ENCODE measurements at places on chromosomes 11 and 22.
A peak's percentile ranks its signal among the peaks of the same experiment; 100 is the strongest.

DNA sequence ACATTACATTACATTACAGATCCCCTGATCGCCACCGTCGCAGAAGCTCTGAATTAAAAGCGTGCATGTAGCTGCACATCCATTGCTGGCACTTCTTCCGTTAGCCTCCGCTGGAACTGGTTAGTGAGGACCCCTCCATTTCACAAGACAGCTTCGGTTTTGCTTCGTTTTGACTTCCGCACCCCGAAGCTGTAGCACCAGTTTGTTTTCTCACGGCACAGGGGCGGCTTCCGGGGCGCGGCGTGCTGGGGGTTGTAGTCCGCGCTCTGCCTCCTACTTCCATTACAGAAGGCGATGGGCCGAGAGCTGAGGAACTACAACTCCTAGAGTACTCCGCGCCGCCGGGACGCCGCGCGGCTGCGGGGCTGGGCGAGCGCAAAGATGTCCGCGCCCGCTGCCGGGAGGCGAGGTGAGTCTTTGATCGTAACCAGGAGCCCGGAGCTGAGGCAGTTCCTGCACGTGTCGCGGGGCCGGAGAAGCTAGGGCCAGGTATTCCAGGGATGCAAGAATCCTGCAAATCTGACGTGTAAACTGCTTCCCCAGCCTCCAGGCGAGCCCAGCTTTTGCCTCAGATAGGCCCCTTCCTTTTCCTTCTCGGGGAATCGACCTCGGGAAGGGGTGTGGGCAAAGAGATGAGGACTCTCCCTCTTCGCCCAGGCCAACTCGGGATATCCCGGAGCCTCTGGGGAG lies at the start of gene PEX26:
Gene PEX26 (plus strand): TSS at position 352 of the 690 bp plus-strand sequence. CDS start 387 bp downstream, outside the sequence.
- DNase-seq: peak; percentile 95

DNA sequence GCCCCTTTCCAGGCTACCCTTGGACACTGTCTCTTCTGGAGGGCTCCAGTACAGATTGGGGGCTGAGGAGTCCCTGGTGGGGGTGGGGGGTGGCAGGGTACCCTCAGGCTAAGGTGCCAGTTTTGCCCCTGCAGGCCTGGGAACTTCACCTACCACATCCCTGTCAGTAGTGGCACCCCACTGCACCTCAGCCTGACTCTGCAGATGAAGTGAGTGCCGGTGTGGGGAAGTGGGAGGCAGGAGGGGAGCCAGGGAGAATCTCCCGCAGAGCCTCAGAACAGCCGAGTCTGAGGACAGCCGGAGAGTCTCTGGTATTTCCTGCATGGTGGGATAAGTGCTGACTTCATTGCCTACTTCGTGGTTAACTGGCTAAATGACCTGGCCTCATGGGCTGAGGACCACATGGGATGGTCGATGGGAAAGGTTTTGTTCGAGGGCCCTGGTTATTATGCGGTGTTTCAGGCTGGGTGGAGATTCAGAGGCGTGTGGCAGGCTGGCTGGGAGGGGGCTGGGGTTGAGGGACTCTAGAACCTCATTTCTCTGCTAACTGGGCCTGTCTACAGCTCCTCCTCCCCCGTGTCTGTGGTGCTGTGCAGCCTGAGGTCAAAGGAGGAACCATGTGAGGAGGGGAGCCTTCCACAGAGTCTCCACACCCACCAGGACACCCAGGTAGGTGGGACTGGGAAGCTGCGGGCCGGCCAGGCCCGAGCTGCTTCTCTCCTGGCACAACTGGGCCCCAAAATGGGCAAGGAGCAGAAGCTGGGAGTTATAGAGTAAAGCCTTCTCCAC lies 8.5 kb downstream of the TMEM258 start:
- DNase-seq: no peak

GRCh38 chr11:115808351-115808940 lies 304.2 kb upstream of the CADM1 start:
- DNase-seq: no peak

DNA sequence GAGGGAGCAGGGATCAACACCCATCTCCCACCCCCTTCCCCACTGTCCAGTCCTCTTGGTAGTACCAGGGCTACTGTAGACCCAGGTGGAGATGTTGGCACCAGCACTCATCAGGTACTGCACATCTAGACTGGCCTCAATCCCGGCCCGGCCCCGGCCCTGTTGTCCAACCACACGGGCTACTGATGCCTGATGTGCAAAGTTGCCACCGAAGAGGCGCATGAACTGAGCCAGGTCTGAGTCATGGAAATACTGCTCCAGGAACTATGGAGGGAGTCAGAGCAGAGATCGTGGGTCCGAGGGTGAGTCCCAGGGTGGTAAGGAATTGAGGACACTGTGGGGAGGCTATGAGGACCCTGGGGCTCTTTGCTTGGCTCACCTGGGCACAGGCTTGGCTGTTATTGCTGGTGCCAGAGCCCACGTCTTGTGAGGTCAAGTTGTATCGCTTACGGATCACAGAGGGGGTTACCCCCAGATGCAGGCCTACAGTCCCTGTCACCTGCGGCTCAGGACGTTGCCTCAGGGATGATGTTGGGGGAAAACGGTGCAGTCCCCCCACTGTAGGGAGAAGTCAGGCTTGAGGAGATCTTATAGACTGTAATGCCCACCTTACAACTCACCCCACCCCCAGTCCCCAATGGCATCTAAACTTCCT lies 2.5 kb downstream of the TPP1 start:
- no peak for DNase-seq

- DNase-seq: no peak
Observed at GRCh38 chr11:125348141-125348651, 147.9 kb downstream of the FEZ1 start.

- DNase-seq: no peak
Observed at GRCh38 chr11:129612447-129612961, 203.1 kb upstream of the TMEM45B start.

DNA sequence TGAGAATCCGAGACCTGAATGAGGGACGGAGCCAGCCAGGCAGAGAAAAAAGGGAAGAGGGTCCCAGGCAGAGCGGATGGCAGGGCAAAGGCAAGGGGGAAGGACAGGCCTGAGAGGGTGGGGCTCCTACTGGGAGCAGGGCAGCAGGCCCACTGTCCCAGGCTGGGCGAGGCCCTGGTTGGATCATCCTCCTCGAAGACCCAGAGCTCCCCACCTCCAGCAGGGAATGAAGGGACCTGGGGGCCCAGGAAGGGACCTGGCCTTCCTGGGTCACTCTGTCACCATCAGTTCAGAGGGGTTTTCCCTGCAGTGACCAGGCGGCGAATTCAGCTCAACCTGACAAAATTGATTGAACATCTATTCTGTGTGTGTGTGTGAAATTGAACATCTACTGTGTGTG lies 4.0 kb downstream of the CD5 start:
- no peak for DNase-seq

DNA sequence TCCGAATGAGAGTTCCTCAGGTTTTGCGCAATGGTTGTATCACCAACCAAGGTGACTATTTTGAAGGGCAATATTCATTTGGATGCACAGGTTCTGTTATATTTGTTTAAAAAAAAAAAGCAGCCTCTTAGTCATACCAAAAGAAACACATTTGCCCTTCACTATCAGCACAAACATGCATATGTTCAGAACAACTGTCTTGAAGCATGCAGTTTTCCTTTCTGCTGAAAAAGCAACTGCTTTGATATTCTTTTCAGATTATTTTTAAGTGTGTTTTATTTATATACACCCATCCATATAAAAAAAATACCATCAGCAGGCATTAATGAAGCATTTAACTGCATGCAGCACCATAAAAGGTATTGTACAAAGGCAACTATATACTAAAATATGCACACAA lies 67.8 kb downstream of the RBFOX2 start:
- no peak for DNase-seq

- DNase-seq: no peak
Observed at GRCh38 chr11:15769203-15769602, 587.1 kb downstream of the SOX6 start.

DNA sequence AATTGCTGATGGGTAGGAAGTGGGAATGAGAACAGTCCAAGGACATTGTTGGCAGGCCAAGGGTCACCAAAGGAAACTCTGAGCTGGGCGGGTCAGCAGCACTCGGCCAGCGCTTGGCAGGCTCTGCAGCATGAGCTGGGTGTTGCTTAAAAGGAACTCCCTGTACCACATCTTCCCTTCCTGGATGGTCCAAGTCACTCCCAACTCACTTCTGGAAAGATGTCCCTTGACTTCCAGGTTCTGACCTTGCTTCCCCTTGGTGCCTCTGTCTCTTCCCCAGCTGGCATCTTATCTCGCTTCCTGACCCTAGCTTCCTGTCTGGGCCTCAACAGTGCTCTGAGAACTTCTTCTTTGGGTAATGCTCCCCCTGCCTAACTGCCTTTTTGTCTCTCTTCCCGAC lies 24.8 kb upstream of the SWAP70 start:
- peak; percentile 63 for DNase-seq

DNA sequence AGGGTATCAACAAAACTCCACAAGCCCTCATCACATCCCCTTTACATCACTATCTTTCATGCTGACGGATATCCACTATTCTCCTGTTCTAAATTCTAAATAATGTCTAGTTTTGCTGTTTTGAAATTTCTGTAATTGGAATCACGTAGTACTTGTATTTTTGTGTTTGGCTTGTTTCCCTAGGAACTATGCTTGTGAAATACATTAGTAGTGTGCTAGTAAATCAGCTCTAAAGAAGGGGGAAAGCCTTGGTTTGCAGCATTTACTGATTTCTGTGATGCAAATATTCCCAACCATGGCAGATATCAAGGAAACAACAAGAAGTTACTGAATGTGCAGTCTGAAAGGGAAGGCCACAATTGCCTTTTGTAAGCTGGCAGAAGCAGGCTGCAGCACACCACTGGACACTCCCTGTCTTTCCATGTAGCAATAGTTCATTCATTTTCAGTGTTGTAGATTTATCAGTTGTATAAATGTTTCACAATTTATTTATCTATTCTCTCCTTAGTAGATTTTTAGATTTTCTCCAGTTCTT lies 4.7 kb upstream of the FOLH1 start:
- DNase-seq: no peak

GRCh38 chr22:43734370-43735150 lies 77.5 kb downstream of the EFCAB6 start:
- DNase-seq: no peak

DNA sequence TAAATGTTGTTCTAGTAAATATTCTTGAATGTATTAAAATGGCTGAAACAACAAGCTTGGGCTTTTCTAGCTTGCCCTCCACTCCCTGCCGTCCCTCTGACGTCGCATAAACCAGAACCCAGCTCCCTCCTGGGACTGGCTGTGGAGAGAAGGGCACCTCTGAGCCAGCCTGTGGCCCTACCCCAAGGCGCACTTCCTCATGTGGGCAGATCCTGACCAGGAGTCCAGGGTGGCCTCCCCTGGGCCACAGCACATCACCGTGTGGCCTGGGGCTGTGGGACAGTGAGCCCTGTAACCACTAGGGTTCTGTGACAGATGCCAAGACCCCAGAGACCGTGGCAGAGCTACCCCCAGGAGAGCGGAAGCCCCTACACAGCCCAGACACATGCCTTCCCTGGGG lies 10.2 kb upstream of the ADORA2A start:
- DNase-seq: peak; percentile 11

DNA sequence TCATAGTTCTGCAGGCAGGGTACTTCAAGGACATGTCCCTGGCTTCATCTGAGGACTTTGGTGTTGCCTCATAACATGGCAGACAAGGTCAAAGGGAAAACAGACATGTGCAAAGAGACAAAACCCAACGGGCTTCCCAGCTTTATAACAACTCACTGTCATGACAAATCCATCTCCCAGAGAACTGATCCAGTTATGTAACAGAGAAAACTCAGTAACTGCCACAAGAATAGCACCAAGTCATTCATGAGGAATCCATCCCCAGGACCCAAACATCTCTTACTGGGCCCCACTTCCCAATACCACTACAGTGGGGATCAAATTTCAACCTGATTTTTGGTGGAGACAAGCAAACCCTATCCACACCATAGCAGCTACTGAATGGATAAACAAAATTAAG lies 13.0 kb downstream of the OR52N4 start:
- no peak for DNase-seq

DNA sequence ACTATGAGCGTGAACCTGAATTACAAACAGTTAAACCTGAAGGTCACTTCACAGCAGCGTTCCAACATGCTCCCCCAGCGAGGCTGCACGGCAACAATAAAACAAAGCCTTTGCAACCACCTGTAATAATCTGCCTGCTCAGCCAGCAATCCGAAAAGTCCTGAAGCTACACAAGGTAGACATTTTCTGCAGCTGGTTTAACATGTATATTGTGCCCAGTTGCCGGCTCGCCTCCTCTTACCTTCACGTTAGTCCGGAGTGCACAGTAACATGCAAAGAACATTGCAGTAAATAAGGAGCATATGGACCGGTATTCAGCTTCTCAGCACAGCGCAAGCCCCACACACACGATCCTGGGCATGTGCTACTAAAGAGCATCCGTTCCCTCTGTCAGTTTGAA lies 704.3 kb downstream of the DLG2 start:
- DNase-seq: peak; percentile 20

GRCh38 chr11:12792590-12792989 lies 118.4 kb downstream of the TEAD1 start:
- no peak for DNase-seq

DNA sequence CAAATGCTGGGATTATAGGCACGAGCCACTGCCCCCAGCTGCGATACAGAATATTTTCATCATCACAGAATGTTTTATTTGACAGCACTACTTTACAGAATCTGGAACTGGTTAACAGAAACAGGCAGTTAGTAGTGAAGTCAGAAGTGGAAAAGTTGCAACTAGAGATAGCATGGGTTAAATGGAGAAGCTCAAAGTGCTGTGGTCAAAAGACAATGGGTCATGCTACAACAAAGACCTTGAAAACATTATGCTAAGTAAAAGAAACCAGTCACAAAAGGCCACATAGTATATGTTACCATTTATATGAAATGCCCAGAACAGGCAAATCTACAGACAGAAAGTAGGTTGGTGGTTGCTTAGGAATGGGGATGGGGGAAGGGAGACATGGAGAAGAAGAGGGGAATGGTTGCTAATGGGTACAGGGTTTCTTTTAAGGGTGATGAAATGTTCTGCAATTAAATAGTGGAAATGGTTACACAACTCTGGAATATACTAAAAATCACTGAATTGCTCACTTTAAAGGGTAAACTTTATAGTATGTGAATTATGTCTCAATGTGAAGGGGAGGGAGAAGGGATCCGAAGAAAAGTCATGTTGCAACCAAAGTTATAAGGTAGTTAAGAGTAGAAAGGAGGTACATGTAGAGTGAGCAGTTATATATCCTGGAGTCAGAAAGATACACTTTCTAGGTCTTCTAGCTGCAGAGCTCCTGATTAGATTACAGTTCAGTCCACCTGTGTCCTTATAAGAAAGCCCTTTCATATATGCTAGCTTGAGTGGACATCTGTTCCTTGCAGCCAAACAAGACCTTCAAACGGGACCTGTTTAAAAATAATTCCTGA lies 46.3 kb upstream of the RAPSN start:
- DNase-seq: no peak
